ENCODE measurements at places on chromosomes 3 and 15. TPM values are rescaled to one million over a fixed set of nuclear protein-coding genes. Genes with fewer than 3 reads are reported as not detected.

DNA sequence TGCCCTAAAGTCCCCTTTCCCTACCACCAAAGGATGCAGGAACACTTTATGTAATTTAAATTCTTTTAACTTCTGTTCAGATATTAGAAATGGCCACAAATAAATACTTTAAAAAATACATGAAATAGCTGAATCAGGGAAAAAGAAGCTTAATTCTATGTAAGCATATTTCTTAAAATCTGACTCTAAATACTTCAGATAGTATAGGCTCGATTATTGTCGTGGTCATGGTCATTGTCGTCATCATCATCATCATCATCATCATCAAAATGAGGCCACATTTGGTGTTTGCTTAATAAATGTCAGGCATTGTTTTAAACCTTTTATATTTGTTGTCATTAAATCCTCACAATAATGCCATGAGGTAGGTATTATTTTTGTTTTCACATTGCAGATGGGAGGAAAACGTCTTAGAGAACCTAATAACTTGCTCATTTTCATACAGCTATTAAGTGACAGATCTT lies 14.6 kb downstream of the SLC2A2 start:
- no peak for DNase-seq

DNA sequence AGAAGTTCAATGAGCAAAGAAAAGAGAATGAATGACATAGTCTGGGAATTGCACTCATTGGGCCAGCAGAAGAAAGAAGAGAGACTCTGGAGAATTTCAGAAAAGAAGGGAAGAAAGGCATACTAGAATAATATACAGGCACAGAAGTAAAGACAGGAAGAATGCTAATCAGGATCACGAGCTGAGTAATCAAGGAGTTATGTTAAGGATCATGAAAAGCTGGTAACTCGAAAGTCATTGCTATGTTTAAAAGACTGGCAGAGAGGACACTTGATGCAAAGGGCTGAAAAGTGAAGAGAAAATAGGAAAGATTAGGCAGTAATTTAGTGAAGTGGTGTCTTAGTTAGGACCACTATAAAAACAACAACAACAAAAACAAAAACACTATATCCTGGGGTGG lies 284.1 kb downstream of the ZBBX start:
- no peak for DNase-seq

GRCh38 chr15:60392986-60393790 lies 4.6 kb downstream of the ANXA2 start:
- DNase-seq = peak; percentile 86

DNA sequence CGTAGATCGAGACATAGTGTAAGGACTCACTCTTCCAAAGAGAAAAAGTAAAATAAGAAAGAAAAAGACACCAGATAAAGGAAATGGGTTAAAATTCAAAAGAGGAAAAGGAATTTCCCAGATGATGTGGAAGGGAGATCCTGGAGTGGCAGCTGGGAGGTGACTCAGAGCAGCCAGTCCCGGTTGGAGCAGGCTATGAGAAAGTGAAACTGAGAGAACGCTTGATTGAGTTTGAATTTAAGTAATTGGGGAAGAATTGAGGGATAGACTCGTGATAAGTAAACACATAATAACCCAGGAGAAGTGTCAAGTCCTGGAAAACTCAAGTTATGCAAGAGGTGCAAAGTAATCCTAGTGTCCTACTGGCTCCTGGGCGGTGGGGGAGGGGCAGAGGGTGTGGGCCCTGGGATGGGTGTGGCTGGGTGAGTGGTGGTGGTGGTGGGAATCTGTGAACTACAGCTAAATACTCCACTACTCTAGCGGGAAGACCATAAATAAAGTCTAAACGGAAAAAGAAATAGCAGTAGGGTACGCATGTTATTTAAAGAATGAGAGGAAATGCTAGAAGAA lies 1.2 kb downstream of the PRR20G start:
- DNase-seq = no peak

DNA sequence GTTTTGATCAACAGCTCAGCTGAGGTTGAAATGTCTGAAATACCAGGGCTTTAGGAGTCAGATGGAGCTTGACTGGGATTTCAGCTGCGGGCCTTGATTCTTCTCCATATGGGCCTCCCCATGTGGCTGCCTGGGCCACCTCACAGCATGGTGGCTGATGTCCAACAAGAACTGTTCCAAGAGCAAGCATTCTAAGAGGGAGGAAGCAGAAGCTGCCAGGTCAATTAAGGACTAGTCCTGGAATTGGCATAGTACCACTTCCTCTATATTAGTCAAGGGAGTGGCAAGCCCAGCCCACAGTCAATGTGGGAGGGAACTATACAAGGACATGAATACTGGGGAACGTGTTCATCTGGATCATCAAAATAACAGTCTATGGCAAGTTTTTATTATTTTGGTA lies 181.7 kb upstream of the ANKRD28 start:
- DNase-seq = no peak

DNA sequence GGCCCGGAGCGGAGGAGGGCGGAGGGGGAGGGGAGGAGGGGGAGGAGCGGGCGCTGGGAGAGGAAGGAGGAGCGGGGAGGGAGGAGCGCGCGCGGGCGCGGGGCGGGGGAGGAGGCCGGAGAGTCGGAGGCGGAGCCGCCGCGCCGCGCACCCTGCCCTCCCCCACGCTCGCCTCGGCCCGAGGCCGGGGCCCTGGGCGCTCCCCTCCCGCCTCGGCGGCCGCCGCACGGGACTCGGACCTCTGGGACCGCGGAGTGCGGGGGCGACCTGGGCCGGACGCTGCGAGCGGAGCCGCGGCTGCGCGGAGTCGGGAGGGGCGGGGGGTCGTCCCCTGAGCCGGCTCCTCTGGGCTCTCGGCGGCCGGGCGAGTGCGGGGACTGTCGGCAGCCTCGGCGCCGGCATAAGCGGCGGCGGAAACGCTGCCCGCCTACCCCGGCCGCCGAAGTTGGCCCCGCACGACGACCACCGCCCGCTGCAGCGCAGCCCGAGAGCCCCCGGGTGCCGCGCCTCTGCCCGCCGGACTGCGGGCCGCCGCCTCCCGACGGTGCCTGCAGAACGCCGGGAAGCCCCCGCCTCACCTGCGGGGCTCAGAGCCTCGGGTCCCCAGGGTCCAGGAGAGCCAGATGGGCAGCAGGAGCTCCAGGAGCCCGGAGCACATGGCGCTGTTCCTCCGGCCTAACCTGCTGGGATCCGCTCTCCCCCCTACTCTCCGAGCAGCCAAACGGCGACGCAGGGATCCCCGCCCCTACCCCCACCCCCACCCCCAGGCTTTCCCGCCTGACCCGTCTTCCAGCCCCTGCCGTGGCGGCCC lies 406 bp upstream of the GABRB3 start:
- no peak for DNase-seq

GRCh38 chr3:49659756-49660155 lies 14.4 kb upstream of the APEH start:
- DNase-seq = no peak

DNA sequence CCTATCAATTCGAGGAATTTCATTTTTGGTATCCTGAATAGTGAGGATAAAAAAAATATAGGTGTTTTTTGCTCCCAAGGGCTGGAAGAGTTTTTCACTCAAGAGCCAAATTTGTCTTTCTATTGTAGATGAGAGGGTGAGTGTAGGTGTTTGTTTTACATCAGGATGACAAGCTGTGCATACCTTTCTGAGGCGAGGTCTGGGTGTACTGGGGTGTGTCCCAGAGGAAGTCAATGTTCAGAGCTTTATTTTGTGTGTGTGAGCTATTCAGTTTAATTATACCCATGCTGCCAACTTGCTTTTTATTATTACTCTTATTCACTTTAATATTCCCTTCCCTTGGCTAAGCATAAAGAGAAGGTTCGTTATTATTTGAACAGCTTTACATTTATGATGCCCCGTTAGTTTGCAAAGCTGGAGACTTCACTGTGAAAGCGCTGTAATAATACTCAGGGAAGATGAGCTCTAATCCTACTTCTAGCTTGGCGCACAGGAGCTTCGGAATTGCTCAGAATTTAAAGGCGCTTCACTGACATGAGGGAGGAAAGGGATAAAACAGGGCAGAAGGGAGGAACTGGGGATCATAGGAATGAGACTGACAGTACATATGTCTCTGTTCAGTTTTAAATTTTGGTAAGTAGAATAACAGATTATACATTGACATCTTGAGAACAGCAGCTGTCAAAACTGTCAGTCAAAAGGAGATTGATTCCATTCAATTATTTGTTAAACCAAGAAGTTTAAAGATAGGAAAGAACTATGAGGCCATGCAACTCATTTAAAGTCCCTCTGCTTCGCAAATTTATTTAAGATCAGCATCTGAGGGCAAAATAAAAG lies 117.7 kb upstream of the TP63 start:
- no peak for DNase-seq

DNA sequence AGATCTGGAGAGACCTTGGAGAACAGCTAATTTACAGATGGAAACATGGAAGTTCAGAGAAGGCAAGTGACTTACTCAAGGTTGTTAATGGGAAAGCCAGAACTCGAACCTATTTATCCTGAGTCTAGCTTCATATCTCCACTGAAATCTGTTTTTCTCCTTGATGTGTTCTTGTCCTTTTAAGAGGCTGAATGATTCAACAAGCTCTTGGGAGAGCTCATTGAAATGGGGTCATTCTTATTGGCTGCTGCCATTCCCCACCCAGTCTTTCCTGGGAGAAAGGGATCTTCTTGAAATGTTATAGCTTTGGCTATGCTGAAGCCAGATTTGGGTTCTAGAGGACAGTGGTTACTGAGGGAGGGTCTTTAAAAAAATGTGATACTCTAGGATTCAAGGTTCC lies 41.0 kb downstream of the RTP1 start:
- no peak for DNase-seq

DNA sequence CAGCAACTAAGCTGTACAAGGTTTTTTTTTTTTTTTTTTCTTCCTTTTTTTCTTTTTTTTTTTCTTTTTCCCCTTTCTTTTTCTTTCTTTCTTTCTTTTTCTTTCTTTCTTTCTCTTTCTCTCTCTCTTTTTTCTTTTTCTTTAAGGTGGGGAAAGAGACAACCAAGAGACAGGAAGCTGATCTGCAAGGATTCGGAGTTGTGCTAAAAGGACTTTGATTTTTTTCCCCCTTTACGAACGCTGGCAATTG lies 148 bp downstream of the RBMS3 start:
- DNase-seq = no peak

- no peak for DNase-seq
Observed at GRCh38 chr3:174325834-174326700, 533.1 kb upstream of the NAALADL2 start.

DNA sequence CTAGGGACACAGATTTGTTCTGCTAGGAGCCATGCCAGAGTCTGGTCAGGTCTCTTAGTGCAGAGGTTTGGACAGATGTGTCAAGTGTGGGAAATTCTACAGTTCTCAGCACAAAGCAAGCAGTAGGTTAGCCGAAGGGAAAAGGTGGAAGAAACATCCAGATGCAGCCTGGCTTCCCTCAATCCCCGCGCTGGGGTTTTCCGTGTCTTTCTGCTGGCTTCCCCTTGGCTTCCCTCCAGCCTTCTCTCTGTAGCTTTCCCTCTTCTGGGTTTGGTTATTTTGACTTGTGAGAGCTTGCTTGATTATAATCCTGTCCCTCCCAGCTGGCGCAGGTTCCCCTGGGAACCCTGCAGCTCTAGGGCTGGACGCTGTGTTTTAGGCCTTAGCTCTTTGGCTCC lies 4.1 kb downstream of the TF start:
- DNase-seq = no peak

GRCh38 chr3:121730940-121731687 lies 18.4 kb downstream of the GOLGB1 start:
- no peak for DNase-seq

- DNase-seq = no peak
Observed at GRCh38 chr3:168984872-168985271, 678.6 kb downstream of the MECOM start.

GRCh38 chr3:187920030-187920429 lies 174.8 kb upstream of the BCL6 start:
- DNase-seq = no peak

GRCh38 chr3:162626172-162626571 lies 1129.6 kb downstream of the OTOL1 start:
- DNase-seq = no peak

GRCh38 chr3:187967993-187968392 lies 186.0 kb upstream of the LPP start:
- DNase-seq = no peak

GRCh38 chr3:37668431-37668817 lies 193.3 kb upstream of the CTDSPL start:
- DNase-seq = no peak

DNA sequence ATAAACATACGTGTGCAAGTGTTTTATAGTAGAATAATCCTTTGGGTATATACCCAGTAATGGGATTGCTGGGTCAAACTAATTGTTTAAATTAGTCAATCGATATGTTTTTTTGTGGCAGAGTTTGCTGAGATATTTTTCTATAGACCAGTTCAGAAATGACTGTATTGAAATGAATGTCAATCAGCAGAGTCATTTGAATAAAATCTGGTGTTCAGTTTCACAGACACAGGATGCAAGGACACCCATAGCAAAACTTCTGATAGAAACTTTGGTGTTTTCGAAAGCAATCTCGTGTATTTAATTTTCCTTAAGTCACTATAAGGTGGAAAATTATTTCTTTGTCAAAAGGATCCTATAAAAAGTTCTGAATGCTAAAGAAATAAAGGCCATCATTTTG lies 434.4 kb downstream of the RAP2B start:
- DNase-seq = no peak

- no peak for DNase-seq
Observed at GRCh38 chr15:35850284-35850683, 304.3 kb upstream of the DPH6 start.

GRCh38 chr3:190326930-190327329 lies 4.7 kb upstream of the CLDN1 start:
- DNase-seq = no peak

GRCh38 chr15:80264031-80264430 lies 12.0 kb upstream of the CTXND1 start:
- DNase-seq = no peak

DNA sequence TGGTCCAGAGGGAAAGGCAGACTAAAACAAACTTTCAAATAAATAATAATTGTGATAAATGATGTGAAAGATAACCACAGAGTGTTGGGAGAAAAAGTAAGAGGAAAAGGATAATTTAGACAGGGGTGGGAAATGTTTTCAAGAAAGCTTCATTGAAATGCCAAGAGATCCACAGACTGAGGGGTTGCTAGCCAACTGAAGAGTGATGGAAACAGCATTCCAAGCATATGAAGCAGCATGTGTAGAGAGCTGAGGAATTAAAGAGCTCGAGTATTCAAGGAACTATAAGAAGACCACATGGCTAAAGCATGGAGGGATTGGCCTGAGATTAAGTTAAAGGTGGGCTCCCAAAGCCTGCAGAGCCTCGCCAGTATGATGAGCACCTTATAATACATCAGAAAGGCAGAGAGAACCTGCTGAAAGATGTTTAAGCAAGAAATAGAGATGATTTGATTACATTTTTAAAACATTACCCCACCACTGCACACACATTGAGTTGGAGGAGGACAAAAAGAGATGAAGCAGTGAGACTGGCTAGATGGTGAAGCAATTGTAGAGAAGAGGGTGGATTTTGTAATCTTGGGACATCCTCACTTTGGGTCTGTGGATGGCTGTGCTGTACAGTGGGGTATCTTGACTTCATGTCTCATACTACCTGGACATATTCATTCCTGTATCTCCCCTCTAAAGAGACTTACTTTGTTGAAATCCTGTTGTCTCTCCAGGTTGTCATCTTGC lies 100.8 kb downstream of the STAC start:
- DNase-seq = no peak

The FAH gene
- polyA plus RNA-seq = 36.1 TPM

The ACVR2B gene
- 0.37 TPM for polyA plus RNA-seq

The CHRM5 gene
- polyA plus RNA-seq = not detected

The CD200 gene
- 0.05 TPM for polyA plus RNA-seq

The TMEM207 gene
- polyA plus RNA-seq = not detected

The FANCD2OS gene
- not detected for polyA plus RNA-seq

The GP5 gene
- 0.02 TPM for polyA plus RNA-seq

The SEC11A gene
- 115 TPM for polyA plus RNA-seq

The GUCA1C gene
- 0.26 TPM for polyA plus RNA-seq

The CCDC13 gene
- 0.06 TPM for polyA plus RNA-seq

The TNFSF10 gene
- 22.2 TPM for polyA plus RNA-seq

The IMPG2 gene
- 0.17 TPM for polyA plus RNA-seq

The SLITRK3 gene
- not detected for polyA plus RNA-seq
